ENCODE measurements at places on chromosomes 1 and 21.

DNA sequence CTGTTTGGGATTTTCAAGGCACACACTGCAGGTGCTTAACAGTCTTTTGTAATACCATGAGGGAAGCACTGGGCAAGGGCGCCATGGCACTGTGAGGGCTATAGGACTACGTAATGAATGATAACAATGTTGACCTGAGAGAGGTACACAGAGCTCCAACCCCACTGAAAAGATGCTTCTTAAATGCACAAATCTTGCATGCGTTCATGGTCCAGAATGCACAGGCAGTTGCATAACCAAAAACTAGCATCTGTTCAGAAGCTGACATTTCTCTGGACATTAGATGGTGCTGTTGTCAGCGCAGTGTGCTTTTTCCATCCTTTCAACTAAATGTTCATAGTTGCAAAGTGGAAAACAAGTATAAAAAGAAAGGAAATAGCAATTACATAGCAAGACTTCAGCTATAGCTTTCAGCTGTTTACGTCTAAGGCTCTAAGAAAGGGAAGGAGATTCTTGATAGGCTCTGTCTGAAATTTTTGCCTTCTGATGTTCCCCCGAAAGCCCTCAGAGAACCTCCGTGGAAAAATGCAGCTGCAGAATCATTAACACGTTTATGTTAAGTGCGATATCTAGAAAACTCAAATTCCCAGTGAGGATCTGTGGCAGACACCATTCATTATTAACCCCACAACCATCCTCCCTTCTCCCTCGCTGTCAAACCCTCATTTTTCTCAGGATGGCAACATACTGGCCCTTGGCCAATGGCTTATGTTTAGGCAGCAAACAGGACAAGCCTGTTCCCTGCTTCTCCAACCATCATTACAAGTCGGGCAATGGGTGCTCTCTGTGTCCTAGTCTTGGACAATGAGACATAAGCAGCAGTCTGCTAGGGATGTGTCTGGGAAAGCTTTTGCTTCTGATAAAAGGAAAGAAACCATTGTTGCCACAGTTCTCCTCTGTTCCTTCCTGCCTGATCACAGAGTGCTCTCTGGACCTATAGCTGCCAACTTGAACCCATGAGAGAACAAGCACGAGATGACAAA lies 8.2 kb upstream of the TARBP1 start:
- DNase-seq = peak; percentile 64

- peak; percentile 74 for DNase-seq
Measured at GRCh38 chr1:2786329-2787162, 14.9 kb downstream of the TTC34 start.

GRCh38 chr1:22101199-22101598 lies 41.7 kb downstream of the WNT4 start:
- DNase-seq = no peak

GRCh38 chr1:244087611-244088010 lies 36.5 kb downstream of the ZBTB18 start:
- no peak for DNase-seq

- no peak for DNase-seq
Measured at GRCh38 chr1:153232553-153232952, 15.2 kb downstream of the PRR9 start.

GRCh38 chr1:51541313-51542050 lies 22.4 kb upstream of the EPS15 start:
- no peak for DNase-seq

DNA sequence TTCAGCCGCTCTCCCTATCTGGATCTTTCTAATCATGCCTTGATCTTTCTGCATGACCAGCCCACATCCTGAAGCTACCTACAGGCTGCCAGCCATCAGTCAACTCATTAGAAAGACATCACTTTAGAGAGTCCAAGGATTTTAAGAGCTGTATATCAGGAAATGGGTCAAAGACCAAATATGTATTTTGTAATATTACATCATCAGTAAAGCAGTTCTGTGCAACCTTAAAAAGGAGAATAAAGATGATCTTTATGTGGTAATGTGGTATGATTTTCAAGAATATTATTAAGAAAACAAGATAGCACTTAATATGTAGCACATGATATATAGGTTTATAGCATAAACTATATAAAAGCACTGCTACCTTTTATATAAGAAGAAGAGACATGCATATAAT lies 47.6 kb downstream of the SLC30A7 start:
- no peak for DNase-seq

DNA sequence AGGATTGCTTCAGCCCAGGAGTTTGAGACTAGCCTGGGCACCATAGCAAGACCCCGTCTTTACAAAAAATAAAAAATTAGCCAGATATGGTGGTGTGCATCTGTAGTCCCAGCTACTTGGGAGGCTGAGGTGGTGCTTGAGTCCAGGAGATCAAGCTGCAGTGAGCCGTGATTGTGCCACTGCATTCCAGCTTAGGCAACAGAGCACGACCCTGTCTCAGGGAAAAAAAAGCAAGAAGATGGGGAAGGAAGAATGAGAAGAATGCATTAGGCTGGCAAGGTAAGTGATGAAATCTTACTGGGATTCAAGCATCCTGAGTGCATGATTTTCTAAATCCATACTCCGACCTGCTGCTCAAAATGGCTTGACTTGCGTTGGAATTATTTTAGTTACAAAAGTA lies 6.8 kb downstream of the PCP4L1 start:
- DNase-seq = no peak

DNA sequence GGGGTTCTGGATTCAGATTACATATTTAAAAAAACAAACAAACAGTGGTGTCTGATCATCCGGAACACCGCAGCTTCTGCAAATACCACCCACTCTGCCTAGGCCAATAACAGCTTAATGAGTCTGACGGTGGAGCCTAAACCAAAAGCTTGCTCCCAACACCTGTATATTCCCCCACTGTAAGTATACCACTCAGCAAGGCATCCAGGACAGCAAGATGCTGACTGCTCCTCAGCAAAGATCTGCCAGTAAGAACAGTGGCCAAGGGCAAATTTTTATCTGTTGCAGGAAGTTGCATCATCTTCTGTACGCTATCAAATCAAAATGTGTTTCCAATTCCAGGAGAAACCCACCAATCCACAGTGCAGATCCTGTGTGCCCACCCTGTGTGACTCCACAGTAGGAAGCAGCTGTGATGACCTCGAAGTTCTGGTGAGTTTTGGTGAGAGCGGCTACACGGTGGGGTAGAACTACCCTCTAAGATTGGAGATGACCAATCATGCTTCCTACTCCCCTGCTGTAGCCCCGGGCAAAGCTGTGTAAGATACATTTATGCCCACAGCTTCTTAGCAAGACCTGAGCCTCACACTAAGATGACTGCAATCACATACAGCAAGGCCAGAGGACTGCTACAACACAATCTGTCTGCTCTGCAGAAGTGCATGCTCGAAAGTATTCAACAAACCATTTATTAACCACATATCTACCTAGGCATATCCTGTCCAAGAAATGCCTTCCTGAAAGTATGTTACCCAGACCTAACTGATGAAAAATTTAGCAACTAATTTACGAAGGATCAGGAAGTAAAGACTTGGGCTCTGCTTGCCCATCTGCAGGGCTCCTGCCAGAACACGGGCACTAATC lies 30.5 kb downstream of the SIPA1L2 start:
- DNase-seq = peak; percentile 41

GRCh38 chr1:232627645-232628334 lies 2.1 kb downstream of the SIPA1L2 start:
- DNase-seq = peak; percentile 59

- DNase-seq = no peak
Measured at GRCh38 chr1:231952154-231952553, 325.6 kb downstream of the DISC1 start.

DNA sequence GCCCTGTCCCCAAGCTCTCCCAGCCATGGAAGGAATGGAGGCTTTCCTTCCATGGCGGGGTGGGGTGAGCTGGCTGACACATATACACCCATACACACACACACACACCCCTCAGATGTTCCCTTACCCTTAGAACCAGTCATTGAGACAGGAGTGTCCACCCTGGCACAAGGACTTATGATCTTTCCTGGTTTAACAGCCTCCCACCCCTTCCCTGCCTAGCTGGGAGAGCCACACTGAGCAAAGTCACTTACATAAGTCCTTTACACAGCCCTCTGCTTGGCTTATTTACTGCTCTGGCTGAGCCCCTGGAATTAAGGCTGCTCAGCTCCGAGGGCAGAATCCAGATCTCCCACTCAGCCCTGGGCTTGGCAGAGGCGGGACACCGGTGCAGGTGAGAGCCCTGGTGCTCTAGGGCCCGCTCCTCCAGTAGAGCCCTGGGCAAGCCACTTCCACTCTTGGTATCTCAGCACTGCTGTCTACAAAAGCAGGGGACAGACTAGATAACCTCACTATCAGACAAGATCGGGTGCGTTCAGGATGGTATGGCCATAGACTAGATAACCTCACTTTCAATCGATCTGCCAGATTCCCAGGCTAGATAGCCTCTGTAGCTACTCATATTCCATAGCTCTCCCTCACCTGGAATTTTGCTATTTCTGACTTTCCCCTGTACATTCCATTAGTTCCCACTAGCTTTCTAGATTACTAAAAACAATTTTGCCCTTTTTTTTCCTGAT lies 16.7 kb downstream of the SLC6A9 start:
- DNase-seq = no peak

DNA sequence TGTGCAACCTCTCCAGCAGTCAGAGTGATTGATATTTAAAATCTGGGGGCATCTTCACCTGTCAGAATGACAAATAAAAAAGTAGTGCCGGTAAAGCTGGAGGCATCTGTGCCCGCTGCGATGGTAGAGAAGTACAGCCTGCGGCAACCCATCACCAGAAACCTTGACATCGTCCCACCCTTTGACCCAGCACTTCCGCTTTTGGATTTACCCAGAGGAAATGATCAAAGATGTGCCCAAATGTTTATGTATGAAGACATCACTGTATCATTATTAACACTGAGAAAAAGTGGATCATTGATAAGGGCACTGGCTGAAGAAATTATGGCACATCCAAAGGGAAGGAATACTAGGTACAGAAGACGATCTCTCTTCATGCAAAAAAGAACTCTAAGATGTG lies 96.0 kb downstream of the PGBD5 start:
- no peak for DNase-seq

DNA sequence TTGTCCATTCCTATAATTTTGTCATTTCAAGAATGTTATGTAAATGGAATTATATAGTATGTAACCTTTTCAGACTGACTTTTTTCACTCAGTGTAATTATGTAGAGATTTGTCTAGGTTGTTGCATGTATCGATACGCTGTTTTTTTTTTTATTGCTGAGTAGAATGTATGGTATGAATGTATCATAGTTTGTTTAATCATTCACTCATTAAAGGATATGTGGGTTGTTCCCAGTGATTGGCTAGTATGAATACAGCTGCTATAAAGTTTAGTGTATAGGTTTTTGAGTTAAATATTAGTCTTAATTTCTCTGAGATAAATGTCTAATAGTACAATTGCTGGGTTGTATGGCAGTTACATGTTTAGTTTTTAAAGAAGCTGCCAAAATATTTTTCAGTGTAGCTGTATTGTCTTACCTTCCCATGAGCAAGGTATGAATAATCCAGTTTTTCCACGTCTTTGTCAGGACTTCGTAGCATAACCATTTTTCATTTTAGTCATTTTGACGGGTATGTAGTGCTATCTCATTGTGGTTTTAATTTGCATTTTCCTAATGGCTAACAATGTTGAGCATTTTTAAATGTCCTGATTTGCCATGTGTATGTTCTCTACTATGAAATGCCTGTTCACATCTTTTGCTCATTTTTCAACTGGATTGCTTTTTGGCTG lies 22.4 kb downstream of the CASQ2 start:
- DNase-seq = no peak

GRCh38 chr1:25723250-25723880 lies 76.6 kb upstream of the SELENON start:
- no peak for DNase-seq

GRCh38 chr1:22745669-22746585 lies 35.3 kb downstream of the EPHB2 start:
- no peak for DNase-seq

DNA sequence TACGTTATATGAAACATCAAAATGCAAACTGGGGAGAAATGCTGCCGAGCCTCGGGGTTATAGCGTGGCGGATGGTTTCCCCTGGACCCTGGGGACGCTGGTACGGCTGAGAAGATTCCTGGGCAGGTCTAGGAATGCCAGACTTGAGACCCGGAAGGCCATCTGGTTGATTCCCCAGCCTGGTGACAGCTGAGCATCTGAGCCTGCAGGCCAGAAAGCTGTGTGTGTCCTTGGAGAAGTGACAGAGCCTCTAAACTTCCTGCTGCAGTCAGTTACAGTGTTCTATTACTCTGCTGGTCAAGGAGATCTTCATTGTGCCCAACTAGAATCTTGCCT lies 2.3 kb downstream of the VASH2 start:
- no peak for DNase-seq

DNA sequence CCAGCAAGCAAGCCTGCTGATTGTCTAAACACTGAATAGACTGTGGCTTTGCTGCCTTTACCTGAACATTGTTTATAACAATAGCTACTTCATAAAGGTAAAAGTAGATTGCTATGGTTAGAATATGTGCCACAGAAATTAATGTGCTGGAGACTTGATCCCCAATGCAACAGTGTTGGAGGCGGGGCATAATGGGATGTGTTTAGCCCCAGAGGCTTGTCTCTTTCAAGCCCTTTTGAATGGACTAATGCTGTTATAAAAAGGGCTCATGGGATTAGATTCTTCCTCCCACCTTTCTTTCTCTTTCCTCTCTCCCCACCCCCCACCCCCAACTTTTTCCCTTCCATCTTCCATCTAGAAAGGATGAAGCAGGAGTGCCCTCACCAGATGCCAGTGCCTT lies 80.2 kb upstream of the PPP2R5A start:
- DNase-seq = no peak

DNA sequence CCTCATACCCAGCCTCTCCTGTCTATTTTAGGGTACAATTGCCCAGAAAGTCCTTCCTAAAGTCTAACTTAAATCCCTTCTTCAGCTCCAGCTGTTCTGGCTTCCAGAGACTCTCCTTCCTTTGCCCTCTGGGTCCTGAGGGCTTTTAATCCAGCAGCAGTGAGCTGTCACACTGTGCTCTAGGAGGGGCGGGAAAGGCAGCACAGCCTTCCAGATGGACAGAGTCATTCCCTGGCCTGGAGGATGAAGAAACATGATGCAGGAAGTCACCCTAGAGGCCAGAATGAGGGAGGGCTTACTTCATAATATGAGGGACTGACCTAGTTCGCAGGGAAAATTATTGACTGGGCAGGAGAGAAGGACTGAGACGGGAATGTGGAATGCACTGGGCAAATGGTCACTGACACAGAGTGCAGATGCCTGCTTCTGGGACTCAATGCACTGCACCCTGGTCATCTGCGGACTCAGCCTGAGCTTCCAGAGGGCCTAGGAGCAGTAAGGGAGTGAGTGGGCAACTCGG lies 1.3 kb downstream of the SH2D2A start:
- DNase-seq = no peak

GRCh38 chr1:182723200-182723599 lies 38.8 kb upstream of the RGS8 start:
- DNase-seq = no peak

- DNase-seq = no peak
Measured at GRCh38 chr1:161021970-161022353, 1.0 kb upstream of the F11R start.
